ENCODE measurements at places on chromosomes 3 and 15. TPM values are rescaled to one million over a fixed set of nuclear protein-coding genes. Genes with fewer than 3 reads are reported as not detected.

Gene GOLGA8O
- 1.5 TPM for total RNA-seq

Gene SLC12A1
- total RNA-seq = not detected

Gene COL7A1
- 5.3 TPM for total RNA-seq

Gene ACTRT3
- total RNA-seq = 2.2 TPM

Gene CHRM5
- total RNA-seq = not detected

Gene OSTN
- not detected for total RNA-seq

Gene CLCN2
- 4.0 TPM for total RNA-seq

Gene FEZF2
- not detected for total RNA-seq
